ENCODE measurements at places on chromosomes 12 and 14.

DNA sequence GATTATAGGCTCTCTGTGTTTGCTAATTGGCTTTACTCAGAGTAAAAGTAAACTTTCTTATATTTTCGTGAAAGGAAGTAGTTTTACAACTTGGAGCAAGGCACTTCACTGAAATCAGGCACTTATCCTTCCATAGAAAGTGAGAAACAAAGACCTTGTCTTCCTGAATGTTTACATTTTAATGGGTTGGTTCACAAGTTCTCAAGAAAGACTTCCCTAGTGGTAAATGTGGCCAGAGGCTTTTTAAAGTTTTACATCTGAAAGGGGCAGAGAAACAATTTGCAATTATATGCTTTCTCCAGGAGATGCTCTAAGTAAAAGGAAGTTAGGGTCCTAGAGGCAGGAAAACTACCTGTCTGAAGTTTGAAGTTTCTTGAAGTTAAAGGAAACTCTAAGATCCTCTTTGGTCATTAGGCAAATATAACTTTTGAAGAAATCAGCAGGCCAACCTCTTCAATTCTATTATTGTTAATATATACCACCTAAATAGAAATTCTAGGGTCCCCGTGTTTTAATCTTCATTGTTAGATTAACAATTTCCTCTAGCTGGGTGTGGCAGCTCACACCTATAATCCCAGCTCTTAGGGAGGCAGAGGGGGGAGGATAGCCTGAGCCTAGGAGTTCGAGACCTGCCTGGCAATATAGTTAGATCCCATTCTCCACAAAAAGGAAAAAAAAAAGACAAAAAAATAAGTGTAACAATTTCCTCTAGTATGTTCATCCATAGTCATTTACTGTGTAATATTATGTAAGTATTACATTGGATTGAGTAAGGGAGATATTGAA, 644.9 kb upstream of the FOXG1 start:
- no peak for DNase-seq

DNA sequence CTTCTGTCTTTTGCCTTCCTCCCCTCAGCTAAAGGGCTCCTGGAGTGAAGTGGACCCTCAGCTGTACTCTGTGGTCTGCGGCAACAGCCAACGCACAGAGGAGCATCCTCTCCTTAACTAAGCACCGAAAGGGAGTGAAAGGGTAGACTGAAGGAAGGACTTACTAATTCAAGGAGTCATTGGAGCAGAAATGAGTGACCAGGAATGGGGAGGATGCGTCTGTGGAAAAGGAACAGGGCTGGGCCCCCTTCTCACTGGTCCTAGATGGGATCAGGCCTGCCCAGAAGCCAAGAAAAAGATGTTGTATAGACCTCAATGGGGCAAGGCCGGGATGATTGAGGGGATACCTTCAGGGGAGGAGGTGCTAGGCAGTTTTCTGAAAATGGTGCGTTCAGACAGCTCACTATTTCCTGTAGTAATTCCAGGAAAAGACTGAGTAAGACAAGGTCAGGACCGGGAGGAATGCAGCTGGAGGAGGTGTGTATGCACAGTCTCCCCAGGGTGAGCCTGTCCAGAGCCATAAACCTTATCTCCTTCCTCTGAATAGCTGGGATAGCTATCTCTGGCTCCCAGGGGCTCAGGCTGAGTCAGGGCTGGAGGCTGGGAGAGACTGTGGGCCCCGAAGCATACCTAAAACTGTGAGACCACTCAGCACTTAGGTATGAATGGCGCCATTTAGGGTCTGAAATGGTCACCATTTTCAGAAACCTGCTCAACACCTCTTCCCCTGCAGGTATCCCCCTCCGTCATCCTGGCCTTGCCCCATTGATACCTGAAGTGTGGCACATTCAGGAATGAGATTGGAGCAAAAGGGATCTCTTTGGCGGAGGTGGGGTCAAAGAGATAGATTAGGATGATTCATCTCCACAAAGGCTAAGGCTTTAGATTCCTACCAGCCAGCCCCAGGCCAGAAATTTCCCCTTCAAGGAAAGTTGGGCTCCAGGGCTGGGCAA, 20.2 kb upstream of the KRT8 start:
- no peak for DNase-seq

DNA sequence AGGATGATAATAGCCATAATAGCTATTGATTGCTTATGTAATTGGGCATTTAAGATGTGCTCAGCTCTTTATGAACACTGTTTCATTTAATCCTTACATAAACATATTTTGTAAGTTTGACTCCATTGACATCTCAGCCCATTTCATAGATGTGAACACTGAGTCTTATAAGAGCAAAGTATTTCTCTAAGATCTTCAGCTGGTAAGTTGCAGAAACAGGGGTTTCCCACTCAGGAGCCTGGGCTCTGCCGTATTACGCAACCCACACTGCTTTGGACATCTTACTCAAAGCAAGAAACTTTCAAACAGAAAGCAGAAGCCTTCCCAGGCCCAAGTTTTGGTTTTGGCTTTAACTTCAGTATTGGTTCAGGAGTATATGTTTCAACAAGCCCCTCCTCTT, 705.1 kb downstream of the MED13L start:
- no peak for DNase-seq

DNA sequence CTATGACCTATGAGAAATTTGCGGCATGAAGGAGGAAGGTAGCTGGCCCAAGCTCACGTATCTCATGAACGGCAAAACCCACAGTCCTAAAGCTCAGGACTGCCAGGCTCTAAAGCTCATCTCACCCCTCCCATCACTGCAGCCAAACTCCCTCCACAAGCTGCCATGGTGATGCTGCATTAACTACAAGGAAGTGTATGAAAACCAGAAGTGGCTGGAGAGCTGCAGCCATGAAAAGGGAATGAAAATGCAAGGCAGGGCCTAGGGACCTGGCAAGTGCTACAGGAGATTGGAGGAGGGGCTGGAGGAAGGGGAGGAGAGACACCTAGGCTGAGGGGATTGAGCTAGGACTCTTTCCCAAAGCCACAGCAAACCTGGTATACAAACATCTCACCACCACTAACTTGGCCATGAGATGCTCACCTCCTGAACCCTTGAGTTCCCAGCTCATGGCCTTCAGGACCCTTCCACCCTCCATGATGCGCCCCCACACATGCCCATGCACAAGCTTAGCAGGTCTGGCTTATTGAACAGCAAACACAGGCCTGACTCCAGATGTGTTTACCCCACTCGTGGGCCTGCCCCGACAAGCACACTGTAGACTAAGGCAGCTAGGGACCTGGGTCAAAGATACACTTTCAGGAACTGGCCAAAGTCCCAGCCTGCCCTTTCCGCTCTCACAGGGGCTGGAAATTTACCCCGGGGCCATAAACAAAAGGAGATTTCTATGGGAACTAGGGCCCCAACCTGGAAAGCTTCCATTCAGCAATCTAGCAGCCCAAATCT, 42.0 kb downstream of the LTBP2 start:
- no peak for DNase-seq

DNA sequence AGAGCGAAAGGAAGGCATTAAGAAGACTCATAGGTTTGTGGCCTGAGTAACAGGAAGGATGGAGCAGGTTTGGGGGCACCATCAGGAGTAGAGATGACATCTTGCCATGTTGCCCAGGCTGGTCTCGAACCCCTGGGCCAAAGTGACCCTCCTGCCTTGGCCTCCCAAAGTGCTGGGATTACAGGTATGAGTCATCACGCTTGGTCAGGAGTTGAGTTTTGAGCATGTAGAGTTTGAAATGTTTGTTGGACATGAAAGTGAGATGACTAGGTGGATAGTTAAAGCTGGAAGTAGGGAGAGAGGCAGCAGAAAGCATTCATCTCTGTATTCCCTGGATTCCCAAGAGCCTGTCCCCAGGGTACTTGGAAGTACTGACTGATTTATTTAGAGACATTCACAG, 112.6 kb downstream of the ERC1 start:
- no peak for DNase-seq

DNA sequence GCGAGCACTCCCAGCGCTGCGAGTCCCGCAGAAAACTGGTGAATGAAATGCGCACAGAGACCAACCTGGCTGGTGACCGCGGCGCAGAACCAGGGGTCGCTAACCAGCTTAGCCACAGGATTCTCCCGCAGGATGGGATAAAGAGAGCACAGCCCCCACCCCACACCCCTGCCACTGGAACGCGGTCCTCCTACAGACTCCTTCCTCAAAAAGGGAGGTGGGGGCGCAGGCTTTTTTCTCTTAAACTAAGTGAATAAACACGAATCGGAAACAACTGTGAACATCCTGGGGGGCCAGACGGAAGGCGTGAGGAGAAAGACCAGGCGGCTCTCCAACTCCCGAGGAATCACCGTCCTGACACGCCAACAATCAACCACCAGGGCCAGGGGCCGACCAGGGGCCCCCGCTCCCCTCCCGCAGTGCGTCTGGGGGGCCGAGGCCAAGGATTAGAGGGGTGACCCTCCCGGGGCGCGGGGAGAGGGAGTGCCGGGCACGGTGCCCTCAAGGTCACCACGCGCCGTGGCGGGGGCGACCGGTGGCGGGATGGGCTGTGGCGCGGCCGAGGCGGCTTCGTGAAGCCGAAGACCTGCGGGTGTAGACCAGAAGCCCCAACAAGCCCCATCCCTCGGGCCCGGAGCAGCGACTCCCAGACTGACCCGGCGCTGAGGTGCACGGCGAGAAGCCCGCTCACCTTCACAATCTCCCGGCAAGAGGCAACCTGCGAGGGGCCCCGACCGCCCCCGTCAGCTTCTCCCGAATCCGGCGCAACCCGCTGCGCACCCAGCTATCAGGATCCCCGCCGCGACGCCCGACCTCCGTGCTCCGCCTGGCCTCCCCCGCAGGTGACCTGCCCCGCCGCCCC, 704 bp downstream of the ATP2B1 start:
- peak; percentile 63 for DNase-seq

DNA sequence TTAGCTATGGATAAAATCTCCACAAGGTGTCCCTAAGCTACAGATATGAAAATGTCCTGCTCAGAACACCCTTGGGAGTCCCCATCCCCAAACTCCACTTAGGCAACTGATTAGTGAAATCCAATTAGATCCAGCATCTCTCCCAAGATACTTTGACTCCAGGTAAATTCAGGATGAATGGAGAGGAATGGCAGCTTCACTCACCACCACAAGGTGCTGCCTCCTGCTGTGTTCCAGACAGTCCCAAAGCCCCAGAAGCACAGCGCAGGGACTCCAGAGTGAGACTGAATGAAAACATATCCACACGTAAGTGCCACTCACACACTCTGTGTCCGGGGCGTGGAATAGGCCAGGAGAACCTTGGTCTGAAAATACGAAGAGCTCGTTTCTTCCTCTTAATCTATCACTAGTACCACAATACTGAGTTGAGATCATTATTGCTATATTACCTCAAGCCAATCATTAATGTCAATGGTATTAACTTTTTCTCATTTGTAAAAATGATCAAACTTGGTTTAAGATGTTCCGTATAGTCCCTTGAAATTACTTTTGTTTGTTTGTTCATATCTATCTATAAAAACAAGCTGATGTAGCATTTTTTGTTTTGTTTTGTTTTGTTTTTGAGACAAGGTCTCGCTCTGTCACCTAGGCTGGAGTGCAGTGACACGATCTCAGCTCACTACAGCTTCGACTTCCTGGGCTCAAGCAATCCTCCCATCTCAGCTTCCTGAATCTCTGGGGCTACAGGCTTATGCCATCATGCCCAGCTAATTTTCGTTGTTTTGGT, 70.0 kb upstream of the BICD1 start:
- DNase-seq, result no peak

- peak; percentile 88 for DNase-seq
Observed at GRCh38 chr14:65206448-65207096, 104.3 kb upstream of the MAX start.
